ENCODE measurements at places on chromosomes 6 and 20.

DNA sequence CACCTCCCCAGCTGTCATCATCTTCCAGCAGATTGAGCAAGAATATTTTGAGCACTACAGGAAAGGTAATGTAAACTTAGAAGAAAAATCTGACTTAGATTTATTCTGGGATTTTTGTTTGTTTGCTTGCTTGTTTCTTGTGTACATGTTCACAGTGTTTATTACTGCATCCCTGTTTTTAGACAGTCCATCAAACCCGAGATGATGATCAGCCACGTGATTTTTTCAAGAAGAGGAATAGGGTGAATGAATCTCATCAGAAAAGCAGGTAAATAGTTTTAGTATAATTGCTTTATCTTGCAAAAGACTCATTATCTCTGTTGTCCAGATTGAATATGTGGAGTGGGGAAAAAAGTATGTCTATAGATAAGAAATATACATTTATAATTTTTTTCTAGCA is 2.1 kb downstream of the FAM217B start:
- no peak for DNase-seq

DNA sequence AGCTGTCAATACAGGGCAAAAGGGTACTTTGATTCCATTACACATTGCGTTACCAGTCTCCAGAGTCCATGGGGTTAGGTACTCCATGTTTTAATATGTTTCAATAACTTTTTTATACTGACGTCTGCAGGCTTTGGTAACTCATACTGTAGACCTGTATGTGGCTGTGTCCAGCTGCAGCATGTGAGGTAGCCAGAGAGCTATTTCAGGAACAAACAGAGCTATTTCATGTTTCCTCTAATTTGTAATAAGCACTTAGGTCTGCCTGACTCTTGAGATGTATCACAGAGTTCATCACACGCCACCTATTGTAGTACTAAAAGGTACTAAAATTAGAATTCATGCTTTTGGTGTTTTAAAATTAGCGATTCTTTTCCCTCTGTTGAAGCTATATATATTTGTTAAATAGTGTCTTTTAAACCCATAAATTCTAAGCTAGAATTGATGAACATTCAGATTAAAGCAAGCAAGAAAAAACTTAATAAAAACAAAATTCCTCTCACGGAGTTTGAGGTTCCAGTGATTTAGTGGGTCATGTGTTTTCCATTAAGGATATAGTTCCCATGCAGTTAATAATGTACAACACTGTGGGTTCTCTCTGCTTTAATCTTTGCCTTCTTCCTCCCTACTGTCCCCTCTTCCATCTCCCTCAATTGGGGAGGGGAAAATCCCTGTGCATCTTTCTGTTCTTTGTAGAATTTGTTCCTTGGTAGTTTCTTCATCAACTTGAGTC is 37.0 kb downstream of the FOXO3 start:
- DNase-seq = no peak

- no peak for DNase-seq
Measured at GRCh38 chr6:46996860-46997641, 45.1 kb downstream of the ADGRF1 start.

- DNase-seq = peak; percentile 77
Measured at GRCh38 chr6:152368751-152369624, 268.2 kb downstream of the SYNE1 start.

DNA sequence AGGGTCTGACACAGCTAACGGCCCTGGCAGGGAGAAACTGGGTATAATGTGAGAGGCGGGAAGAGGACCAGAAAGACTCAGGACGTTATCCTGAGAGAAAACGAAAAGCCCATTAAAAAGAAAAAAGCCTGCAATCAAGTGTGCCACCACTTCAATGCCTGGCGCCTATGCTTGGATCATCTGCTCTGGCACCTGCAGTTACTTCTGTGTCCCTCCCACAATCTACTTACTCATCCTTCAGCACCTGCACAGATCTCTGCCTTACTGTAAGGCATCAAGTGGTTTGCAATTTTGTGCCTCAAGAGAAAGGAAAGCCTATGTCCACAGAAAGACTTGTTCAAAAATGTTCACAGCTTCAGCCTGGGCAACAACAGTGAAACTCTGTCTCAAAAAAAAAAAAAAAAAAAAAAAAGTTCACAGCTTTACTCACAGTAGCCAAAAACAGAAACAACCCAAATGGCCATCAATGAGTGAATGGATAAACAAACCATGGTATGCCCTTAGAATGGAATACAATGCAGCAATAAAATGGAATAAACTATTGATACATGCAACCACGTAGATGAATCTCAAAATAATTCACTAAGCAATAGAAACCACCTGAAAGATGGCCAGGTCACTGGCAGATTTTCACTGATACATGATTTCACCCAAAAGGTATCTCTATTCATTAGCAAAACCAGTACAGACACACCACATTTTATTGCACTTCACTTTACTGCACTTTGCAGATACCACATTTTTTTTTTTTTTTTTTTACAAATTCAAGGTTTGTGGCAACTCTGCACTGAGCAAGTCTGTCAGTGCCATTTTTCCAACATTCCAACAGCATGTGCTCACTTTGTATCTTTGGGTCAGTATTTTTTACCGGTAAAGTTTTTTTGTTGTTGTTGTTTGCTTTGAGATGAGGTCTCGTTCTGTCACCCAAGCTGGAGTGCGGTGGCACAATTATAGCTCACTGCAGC is 48.6 kb downstream of the ABHD12 start:
- no peak for DNase-seq

DNA sequence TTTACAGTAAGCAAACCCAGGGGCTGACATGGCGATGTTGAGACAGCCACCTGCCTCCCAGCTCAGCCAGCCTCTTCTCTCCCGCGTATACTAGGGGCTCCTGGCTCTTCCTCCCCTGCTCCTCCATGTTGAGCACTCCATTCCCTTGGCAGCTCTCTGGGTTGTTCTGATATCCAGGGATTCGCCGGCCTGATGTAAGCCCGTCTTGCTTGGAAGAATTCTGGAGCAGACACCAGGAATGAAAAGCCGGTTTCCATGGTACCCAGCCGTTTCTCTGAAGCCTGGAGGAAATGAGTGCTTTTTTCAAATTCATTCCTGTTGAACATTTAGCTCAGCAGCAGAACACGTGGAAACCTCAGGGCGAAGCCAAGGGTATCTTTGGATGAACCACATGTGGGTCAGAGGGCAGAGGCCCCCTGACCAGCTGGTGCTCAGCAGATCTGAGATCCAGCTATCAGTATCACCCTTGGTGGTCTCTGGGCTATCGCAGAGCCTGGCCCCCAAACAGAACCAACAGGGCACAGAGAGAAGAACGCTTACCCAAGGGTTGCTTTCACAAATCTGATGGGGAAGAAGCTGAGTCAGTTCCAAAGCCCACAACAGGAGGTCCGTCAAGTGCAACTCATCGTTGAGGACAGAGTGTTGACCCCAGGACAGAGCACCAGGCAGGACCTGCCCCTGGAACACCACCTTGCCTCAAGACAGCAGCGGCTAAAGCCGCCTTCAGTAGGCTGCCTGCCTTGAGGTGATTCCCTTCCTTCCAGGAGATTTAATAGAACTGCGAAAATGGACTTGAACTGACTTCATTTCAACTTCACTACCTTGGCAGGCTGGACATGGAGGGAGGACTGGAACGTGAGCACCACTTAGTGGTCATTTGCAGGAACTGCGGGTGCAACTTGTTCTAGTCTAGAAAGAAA is 96.1 kb upstream of the RIN2 start:
- peak; percentile 82 for DNase-seq

GRCh38 chr6:159716247-159717096 is 10.8 kb upstream of the WTAP start:
- peak; percentile 73 for DNase-seq

Data from myocyte (in vitro differentiated cells).